GM12878 (cell line): ENCODE measurements at places on chromosomes 3 and 15. TPM values are rescaled to one million over a fixed set of nuclear protein-coding genes. Genes with fewer than 3 reads are reported as not detected.

DNA sequence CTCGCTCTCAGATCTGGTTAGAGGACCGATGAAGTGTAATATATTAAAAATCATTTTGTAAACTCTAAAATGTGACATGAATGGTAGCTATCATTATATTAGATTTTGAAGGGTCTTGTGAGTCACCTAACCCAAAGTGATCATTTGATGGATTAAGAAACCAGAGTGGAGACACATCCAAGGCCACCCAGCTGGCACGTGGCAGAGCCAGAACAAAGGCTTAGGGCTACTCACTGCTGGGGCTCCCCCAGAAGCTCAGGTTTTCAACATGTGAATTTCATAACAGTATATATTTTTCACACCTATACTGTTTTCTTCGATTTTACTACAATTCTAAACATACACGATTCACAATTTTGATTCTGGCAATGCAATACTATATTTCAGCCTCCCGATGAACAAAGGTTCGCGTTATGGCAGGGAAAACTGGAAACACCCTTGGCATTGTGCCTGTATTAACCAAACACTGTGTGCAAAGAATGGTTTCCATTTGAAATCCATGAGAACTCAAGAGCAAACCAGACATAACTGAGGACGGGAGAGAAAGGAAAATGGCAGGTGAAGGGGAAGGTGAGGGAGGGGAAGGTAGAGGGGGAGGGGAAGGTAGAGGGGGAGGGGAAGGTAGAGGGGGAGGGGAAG lies 88.9 kb downstream of the ADAMTS17 start:
- no peaks in the 10 kb centered on the region for H3K27me3 ChIP-seq
- H3K4me3 ChIP-seq = no peak overlapping the region
- DNase-seq = no peak
- no peak overlapping the region for H3K27ac ChIP-seq

DNA sequence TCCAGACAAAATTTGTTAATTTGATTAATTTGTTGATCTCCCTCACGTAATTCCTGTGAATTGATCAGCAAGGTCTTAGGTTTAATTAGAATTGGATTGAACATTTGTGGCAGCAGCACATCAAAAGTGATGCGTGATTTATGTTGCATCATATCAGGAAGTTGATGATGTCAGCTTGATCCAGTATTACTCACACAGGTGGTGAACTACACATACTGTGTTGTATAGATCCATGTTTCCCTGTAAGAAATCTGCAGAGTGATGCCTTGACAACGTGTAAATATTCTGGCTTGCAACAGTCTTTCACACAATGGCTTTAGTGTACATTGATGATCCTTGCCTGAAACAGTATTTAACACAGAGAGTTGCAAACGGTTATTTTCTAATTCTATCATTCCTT lies 200.4 kb downstream of the ADAMTSL3 start:
- no peak overlapping the region for H3K27ac ChIP-seq
- H3K4me3 ChIP-seq = no peak overlapping the region
- DNase-seq = no peak
- H3K4me1 ChIP-seq = no peaks in the 10 kb centered on the region

DNA sequence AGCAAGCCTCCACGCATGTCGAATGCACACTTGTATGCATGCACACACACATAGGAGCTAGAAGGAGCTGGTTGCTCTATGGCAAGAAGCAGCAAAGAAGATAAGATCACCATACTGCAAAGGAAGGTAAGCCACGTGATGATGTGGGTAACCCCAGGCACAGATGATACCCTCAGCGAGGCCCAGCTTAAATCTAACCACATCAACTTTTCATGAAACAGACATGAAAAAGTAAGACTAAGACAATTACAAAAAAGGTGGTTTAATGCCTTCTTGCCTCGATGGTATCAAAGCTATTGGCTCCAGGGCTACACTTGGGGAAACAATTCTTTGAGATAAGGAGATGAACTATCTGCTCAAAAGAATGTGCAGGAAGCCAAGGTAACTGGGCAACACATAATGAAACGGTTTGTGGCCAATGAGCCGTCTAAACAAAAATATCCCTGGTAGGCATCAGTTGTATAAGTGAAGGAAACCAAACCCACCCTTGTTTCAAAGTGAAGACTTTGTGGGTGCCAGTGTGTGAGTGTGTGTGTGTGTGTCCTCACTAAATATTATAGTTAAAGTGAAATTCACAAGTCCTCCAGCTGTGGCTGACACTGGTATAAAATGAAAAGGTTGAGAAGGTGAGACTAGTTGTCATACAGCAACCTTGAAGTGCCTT lies 365.7 kb upstream of the ICE2 start:
- no peak for DNase-seq
- H3K4me1 ChIP-seq = no peaks in the 10 kb centered on the region; the same call in 1 of the 2 replicates
- H3K27ac ChIP-seq = no peak overlapping the region
- H3K27me3 ChIP-seq = no peaks in the 10 kb centered on the region

DNA sequence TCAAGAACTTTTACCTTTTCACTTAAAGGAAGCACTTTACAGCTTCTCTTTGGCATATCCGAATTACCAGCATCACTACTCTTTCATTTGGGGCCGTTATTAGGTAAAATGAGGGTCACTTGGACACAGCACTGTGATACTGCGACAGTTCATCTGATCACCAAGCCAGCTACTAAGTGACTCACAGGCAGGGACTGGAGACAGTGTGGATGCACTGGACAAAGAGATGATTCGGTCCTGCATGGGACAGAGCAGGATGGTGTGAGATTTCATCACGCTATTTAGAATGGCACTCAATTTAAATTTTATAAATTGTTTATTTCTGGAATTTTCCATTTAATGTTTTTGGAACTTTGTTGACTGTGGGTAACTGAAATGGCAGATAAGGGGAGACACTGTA lies 166.9 kb upstream of the IL12A start:
- H3K4me3 ChIP-seq = no peak overlapping the region
- no peaks in the 10 kb centered on the region for H3K4me1 ChIP-seq
- no peak overlapping the region for H3K27ac ChIP-seq
- H3K27me3 ChIP-seq = no peaks in the 10 kb centered on the region

DNA sequence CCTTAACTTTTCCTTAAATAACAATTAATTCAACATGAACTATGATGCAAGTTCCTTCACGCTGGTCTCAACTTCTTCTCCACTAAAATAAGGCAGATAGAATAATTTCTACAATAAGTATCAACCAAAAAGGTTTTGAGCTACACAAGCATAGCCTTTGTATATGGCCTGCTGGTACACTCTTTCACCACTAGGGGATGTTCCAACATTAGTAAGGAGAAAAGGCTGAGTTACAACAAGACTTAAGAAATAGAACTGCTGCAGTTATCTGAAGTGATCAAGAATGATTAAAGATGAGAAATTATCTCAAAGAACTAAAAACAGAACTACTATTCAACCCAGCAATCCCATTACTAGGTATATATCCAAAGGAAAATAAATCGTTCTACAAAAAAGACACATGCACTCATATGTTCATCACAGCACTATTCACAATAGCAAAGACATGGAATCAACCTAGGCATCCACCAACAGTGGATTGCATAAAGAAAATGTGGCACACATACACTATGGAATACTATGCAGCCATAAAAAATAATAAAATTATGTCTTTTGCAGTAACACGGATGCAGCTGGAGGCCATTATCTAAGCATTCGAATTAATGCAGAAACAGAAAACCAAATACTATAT lies 14.4 kb downstream of the ATP13A3 start:
- H3K4me1 ChIP-seq = no peaks in the 10 kb centered on the region; the same call in 1 of the 2 replicates
- no peaks in the 10 kb centered on the region; the same call in 1 of the 2 replicates for H3K36me3 ChIP-seq
- H3K27me3 ChIP-seq = no peaks in the 10 kb centered on the region
- H3K27ac ChIP-seq = no peak overlapping the region
- no peak for DNase-seq
- H3K4me3 ChIP-seq = no peak overlapping the region

DNA sequence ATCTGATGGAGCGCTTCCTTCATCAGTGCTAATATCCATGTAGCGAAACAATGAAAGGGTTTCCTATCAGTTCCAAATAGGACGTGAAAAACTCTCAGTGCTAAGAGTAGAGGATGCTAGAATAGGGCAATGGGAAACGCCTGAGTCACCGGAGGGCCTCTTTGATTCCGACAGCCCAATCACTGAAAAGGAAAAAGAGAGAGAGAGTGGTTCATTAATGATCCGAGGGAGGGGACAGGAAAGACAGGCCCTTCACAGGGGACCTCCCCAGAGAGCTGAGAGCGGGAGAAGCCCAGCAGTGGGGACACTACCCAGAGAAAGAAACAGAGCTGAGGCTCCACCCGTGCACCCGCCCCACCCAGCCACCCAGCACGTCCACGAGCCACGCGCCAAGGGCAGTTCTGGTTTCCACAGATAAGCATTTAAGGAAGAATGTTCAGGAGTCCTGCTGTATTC lies 76.9 kb downstream of the RPN1 start:
- H3K27ac ChIP-seq = no peak overlapping the region
- H3K36me3 ChIP-seq = no peaks in the 10 kb centered on the region
- no peaks in the 10 kb centered on the region; the same call in 1 of the 2 replicates for H3K27me3 ChIP-seq
- peaks cover 6% of the 10 kb centered on the region for H3K4me1 ChIP-seq

DNA sequence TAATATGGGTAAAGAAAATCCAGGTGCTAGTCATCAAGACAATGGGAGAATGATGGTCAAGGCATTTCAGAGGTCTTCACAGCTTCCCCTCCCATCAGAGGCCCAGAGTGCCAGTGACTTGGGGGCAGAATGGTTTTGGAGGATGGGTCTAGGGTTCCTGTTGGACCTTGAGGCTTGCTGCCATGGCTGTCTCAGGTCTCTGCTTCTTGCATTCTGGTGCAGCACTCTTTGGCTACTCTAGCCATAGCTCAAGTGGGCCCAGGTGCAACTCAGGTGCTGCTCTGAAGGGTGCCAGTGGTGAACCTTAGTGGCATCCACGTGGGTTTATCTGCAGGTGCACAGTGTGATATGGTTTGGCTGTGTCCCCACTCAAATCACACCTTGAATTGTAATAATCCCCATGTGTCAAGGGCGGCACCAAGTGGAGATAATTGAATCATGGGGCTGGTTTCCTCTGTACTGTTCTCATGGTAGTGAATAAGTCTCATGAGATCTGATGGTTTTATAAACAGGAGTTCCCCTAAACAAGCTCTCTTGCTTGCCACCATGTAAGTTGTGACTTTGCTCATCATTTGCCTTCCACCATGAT lies 48.5 kb upstream of the PEX5L start:
- H3K4me1 ChIP-seq = no peaks in the 10 kb centered on the region
- H3K27me3 ChIP-seq = no peaks in the 10 kb centered on the region
- no peak overlapping the region for H3K27ac ChIP-seq
- no peak overlapping the region for H3K4me3 ChIP-seq

- H3K27ac ChIP-seq = no peak overlapping the region
- H3K4me3 ChIP-seq = no peak overlapping the region
- no peak for DNase-seq
- no peaks in the 10 kb centered on the region; the same call in 1 of the 2 replicates for H3K4me1 ChIP-seq
- peaks cover 6% of the 10 kb centered on the region for H3K36me3 ChIP-seq
Measured at GRCh38 chr3:45923755-45924154, 19.5 kb upstream of the CXCR6 start.

CCR4 gene
- 7.9 and 8.6 TPM in 2 replicates for total RNA-seq

GRCh38 chr15:62880278-62880677 lies 162.3 kb upstream of the TPM1 start:
- no peaks in the 10 kb centered on the region for H3K36me3 ChIP-seq
- DNase-seq = no peak
- H3K27ac ChIP-seq = no peak overlapping the region
- no peak overlapping the region for H3K4me3 ChIP-seq
- no peaks in the 10 kb centered on the region for H3K4me1 ChIP-seq
- peaks cover 3% of the 10 kb centered on the region; the same call in 1 of the 2 replicates for H3K27me3 ChIP-seq

DNA sequence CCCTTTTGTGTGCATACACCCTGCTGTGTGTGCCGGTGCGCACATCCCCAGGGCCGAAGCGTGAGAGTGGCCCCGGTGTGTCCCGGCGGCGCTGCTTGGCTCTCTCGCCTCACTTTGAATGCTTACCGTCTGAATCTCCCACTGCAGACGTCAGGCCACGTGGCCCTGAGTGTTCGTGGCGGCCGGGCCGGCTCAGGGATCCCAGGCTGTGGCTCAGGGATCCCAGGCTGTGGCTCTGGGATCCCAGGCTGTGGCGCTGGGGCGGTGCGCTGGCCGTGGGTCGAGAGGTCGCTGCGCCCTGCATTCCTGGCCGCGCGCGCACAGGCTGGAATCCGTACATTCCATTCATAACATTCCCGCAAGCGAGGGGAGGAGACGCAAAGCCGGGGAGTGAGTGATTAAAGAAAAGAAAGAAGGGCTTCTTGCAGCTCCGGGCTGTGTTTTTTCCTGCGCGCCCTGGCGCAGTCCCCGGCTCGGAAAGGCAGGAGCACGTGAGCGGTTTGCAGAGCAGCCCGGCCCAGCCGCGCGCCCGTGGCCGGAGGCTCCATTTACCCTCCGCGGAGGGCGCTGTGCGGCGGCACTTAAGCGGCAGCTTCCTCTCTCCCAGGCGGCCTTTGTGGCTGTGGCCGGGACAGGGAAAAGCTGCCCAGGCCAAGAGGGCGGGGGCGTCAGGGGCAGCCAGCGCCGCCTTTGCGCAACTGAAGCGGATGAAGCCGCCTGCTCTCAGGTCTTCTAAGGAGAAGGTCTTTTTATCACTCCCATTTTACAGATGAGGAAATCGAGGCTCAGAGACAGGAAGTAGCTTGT lies 87.0 kb upstream of the ALDH1L1 start:
- no peaks in the 10 kb centered on the region for H3K36me3 ChIP-seq
- no peaks in the 10 kb centered on the region for H3K4me1 ChIP-seq
- H3K4me3 ChIP-seq = no peak overlapping the region
- no peak overlapping the region for H3K27ac ChIP-seq

DNA sequence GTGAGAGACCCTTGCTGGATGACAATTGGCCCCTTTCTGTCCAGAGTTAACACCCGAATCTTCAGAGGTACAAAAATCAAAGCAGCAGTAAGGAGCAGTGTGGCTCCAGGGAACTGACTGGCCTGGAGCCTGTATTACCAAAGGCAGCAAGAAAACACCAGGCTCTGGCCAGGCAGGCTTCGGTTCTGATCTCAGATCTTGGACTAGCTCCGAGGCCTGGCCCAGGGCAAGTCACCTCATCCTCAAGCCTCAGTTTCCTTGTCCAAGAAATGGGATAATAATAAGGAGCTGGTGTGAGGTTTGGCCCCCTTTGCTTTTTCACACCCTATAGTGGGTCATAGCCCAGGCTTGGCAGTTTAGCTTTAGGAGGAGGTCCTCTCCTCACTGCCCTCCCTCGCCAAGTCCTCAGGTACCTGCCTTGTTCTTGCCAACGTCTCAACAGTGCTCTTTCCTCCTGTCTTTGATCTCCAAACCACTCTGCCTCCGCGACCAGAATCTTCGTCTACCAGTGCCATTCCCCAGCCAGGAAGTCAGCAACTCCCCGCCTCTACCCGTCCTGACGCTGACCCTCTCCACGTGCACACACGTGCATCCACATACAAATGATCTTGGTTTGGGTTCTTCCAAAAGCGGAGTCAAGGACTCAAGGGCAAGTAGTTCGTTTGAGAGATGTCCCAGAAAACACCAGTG lies 82.6 kb upstream of the TLE3 start:
- DNase-seq = no peak
- H3K27me3 ChIP-seq = no peaks in the 10 kb centered on the region
- H3K27ac ChIP-seq = no peak overlapping the region
- no peaks in the 10 kb centered on the region for H3K36me3 ChIP-seq
- no peak overlapping the region for H3K4me3 ChIP-seq
- H3K4me1 ChIP-seq = no peaks in the 10 kb centered on the region

GRCh38 chr3:131277836-131278497 lies 103.6 kb upstream of the NUDT16 start:
- no peak overlapping the region for H3K27ac ChIP-seq
- no peaks in the 10 kb centered on the region for H3K4me1 ChIP-seq
- no peaks in the 10 kb centered on the region for H3K27me3 ChIP-seq
- no peak for DNase-seq
- H3K4me3 ChIP-seq = no peak overlapping the region

SPATA12 gene
- total RNA-seq = 0.29 and 0.38 TPM in 2 replicates

GRCh38 chr3:117788061-117788460 lies 1078.5 kb downstream of the TUSC7 start:
- no peaks in the 10 kb centered on the region for H3K4me1 ChIP-seq
- no peaks in the 10 kb centered on the region for H3K27me3 ChIP-seq
- DNase-seq = no peak
- H3K4me3 ChIP-seq = no peak overlapping the region
